SW 1271 (cell line): ENCODE measurements at places on chromosomes 3 and 15.
A peak's percentile ranks its signal among the peaks of the same experiment; 100 is the strongest.

- DNase-seq: no peak
Observed at GRCh38 chr3:128996726-128997125, 2.9 kb upstream of the CFAP92 start.

- peak; percentile 14 for DNase-seq
Observed at GRCh38 chr3:65751123-65751700, 287.5 kb downstream of the MAGI1 start.

DNA sequence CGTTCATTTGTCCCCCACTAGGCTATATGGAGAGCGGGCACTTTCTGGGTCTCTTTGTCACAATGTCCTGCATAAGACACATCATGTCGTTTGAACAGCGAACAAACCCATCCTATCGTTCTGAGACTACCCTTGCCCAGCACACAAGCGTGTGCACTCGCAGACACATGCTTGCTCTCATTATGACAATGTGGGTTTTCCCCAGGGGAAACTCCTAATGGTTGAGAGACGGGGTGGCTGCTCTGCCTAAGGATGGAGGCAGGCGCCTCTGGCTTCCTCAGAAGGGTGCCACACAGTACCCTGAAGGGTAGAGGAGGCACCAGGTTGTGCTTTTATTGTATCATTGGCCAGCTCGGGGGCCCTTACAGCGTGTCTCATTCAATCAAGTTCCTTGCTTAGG, 51.0 kb upstream of the MYZAP start:
- DNase-seq: no peak

GRCh38 chr3:71328926-71329325, 254.6 kb downstream of the FOXP1 start:
- no peak for DNase-seq

DNA sequence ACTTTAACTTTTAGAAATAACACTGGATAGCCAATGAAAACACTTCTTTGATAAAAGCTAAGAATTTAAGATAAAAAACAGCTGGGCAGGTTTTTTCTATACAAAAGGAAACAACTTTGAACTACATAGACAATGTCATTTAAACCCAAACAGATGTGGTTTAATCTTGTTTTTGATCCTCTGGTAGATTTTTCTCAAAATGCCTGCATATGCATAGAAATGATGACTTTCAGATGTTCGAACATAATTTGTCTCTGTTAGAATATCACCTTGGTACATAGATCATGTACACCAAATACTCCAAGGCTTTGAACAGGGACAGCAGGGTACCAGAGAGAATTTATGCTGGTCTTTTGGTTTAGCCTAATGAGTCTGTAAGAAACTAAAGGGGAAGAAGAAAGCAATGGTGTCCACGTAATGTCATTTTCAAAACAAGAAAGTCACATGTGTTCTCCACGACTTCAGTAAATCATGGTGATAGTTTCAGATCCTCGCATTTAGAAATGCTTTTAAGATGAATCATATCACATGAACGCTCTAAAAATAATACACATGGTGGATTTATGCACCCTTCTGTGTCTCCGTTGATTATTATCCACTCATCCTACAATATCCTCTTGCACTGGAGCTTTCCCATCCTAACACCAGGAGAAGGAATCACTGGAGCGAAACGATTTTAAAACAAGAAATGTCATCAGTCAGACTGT, 160.1 kb upstream of the PDZRN3 start:
- no peak for DNase-seq

DNA sequence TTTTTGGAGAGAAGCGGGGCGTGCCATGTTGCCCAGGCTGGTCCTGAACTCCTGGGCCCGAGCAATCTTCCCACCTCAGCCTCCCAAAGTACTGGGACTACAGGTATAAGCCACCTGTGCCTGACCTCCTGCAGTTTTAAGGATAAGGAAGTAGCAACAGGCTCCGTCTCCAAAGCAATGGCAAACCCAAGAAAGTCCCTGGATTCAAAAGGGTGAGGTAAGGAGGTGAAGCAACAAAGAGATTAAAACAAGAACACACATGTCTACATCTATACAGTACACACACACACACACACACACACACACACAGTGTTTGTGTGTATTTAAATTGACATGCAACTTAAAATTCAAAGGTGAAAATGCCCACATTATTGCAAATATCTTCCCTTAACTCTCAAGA, 58.9 kb downstream of the ABCC5 start:
- no peak for DNase-seq

DNA sequence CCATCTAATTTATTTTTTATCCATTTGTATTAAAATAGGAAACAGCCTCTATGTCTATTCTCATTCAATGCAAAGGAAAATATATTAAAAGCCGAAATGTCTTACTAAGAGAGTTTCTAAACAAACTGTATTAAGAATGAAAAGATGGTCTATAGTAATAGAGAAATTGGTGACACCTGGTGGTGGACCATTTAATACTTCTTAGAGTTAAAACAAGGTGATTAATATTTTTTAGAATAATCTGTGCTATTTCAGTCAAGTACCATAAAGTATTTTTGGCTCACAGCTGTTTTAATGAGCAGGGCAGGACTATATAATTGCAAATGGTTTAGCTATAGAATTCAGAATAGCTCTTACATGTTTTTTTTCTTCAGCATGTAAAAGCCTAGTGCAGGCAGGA, 55.7 kb downstream of the SYNPR start:
- DNase-seq: no peak

DNA sequence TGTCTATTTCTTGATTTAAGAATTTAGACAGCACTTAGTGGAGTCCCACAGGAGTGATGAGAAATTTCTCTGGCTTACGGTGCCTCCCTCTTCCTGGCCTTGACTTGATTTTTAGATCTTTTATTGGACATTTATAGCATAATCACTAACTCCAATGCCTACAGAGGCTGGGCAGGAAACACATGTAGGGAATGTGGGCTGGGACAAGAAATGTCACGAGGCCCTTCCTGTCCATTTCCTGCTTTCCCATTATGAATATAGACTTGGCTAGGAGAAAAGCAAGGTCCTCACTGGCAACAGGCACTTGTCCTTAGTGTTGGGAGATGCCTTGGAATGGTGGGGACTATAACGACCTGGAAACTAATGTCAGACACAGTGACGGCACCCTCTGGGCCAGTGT, 100.3 kb downstream of the MYLK start:
- DNase-seq: no peak

DNA sequence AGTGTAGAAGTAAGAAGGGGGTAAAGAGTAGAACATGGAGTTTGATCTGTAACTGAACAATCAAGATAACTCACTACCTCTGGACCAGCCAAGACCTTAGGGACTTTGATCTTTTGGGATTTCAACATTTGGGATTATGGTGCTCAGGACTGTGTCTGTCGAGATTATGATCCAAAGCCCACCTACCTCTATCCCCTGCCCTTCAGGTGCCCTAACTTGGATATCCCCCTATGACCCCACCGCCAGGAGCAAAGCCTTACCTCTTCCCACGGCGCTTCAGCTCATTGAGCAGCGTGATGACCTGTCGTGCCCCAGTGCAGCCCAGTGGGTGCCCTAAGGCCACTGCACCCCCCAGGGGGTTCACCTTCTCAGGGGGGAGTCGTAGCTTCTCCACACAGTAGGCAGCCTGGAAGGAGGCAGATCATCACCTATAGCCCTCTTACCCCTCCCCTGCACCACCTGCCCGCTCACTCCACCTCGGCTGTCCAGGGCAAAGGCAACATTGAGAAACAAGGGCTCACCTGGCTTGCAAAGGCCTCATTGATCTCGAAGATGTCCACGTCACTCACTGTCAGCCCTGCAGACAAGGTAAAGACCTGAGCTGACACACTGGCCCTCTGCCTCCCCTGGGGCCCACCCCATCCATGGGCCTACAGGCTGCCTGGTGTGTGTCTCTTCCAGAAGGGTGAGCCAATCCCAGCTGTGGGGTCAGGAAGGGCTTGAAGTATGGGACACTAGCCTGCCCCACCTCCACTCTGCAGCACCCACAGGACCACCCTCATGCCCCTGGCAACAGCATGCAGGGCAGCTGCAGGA, 11.4 kb downstream of the ACAA1 start:
- DNase-seq: no peak

- peak; percentile 46 for DNase-seq
Observed at GRCh38 chr15:29822100-29822683, at the start of gene TJP1. TJP1 (minus strand) TSS chr15:29822468; CDS start chr15:29822028, 440 bp downstream.

DNA sequence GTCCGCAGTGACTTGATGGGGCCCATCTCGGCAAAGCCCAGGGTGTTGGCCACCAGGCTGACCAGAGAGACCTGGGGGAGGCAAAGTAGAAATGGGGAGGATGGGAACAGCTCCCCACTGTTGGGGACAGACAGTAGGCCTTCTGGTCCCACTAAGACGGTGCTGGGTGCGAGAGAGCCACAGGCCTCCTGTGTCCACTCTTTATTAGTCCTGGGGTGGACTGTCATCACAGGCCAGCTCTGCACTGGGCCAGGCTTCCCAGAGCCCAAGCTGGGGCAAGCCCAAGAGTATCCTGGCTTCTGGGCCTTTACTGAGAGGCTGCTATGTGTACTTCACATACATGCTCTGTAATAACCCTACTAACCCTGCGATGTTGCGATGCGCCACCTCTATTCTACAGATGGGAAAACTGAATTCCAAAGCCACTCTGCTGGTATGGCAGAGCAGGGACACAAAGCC, 66.4 kb downstream of the EXOG start:
- no peak for DNase-seq

GRCh38 chr3:185308126-185308754, 54.4 kb upstream of the EHHADH start:
- no peak for DNase-seq

- DNase-seq: no peak
Observed at GRCh38 chr3:186073641-186074040, 35.2 kb downstream of the ETV5 start.

DNA sequence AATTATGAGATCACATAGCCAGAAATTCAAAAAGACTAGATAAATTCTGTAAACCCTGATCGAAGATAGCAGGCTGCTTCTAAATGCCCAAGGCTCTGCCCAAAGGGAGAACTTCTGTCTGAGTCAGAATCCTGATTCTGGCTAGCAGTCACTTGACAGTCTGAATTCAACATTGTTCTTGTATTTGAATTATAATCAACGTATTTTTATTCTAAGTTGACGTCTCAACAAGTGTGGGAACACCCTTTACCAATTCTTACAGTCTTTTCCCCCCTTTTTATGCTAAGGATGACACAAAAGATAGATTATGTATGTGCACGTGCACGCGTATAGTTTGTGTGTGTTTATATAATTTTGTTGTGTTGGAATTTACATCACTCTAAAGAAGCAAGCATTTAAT, 552.8 kb downstream of the NAALADL2 start:
- DNase-seq: no peak

GRCh38 chr3:9040996-9041395, 77.7 kb upstream of the RAD18 start:
- no peak for DNase-seq

- DNase-seq: no peak
Observed at GRCh38 chr3:52396011-52396906, 48.6 kb downstream of the SEMA3G start.

- no peak for DNase-seq
Observed at GRCh38 chr15:48915861-48916260, 37.9 kb downstream of the EID1 start.

DNA sequence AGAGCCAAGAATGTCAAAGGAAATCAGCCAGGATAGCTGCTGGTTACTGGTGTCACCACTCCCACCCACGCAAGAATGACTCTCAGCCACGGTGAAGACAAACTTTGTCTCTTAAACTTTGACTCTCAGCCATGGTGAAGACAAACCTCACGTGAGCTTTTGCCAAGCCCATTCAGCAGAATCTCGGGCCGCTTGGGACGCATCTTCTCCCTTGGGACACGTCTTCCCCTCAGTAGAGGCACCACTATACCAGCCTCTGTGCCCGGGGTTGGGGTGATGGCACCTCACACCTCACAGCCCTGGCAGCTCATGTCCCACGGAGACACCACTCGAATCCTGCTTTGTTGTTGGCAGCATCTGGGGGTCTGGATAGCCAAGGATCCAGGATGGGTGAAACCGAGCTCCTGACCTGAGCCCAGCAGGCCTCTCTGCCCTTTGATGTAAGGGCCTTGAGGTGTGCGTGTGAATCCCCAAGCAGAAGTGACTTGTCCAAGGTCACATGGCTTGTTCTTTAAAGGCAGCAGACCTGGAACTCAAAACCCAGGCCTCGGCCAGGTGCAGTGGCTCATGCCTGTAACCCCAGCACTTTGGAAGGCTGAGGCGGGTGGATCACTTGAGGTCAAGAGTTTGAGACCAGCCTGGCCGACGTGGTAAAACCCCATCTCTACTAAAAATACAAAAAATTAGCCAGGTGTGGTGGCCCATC, 21.8 kb downstream of the RBPMS2 start:
- DNase-seq: no peak

DNA sequence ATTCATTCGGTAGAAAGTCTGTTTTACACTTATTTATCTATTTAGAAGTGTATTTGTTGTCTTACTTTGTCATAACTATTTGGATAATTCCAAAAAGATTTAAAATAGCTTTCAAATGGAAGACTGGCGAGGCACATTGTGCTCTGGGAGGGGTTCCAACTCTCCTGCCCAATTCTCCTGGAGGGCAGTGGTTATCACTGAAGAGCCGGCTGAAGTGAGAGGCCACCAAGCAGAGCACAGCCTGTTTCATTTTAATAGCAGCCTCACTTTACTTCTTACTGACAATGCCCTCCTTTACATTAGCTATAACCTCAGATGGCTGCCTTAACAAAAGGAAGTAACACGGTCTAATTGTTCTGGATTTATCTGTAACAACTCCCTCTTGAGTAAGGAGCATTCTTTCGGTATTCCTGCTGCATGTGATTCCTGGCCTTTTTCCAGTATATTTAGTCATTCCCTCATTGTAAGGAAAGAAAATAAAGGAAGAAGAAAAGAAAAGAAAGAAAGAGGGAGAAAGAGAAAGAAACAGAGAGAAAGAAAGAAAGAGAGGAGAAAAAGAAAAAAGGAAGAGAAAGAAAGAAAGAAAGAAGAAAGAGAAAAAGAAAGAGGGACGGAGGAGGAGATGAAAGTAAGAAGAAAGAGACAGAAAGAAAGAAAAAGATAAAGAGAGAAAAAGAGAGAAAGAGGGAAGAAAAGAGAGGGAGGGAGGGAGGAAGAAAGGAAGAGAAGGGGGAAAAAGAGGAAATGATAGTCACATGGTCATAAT, 339.8 kb upstream of the WNT5A start:
- DNase-seq: no peak

DNA sequence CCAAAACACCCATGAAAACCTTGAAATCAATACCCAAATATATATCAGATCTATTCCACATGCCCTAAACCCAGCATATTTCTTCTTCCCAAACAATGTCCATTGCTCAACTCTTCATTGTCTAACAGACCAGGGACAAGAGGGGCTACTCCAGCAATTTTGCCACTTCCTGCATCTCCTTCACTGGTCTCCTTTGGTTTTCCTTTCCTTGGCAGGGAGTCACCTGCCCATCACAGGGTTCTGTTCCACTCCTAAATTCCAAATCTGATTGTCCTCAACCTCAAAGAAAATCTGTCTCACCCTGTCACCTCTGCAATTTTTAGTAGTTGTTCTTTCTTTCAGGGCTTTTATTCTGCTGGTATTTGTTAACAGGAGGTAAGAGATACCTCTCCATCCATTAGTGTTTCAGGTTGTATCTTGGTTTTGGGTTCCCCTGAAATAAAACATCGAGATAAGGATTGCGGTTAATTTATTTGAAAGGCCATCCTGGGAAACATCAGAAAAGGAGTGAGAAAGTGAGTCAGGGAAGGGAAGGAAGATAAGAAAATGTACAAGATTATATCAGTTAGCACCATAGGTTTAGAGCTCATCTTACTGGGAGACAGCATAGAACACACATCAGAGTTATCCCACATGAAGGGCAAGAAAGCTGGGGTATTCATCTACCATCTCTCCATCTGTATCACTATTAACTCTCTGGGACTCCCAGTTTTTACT, 13.6 kb downstream of the ZBED2 start:
- DNase-seq: no peak

- DNase-seq: no peak
Observed at GRCh38 chr15:56886363-56886931, 32.0 kb upstream of the TCF12 start.
